Fibroblast of skin of right quadriceps (primary cell): ENCODE measurements at places on chromosomes 7 and 10.
A peak's percentile ranks its signal among the peaks of the same experiment; 100 is the strongest.

GRCh38 chr10:70773965-70774809 is 11.0 kb downstream of the TBATA start:
- DNase-seq, result no peak

GRCh38 chr10:13201132-13201531 is 33.0 kb downstream of the UCMA start:
- peak; percentile 9 for DNase-seq

- no peak for DNase-seq
Measured at GRCh38 chr10:35219891-35220890, 93.5 kb downstream of the CREM start.

GRCh38 chr7:112060625-112061024 is 145.6 kb downstream of the DOCK4 start:
- DNase-seq, result no peak

- peak; percentile 40 for DNase-seq
Measured at GRCh38 chr10:69409968-69410367, 6.8 kb downstream of the TACR2 start.

- DNase-seq, result no peak
Measured at GRCh38 chr10:128103229-128103714, 23.0 kb downstream of the MKI67 start.

GRCh38 chr7:70787286-70787685 is 344.7 kb upstream of the GALNT17 start:
- no peak for DNase-seq

DNA sequence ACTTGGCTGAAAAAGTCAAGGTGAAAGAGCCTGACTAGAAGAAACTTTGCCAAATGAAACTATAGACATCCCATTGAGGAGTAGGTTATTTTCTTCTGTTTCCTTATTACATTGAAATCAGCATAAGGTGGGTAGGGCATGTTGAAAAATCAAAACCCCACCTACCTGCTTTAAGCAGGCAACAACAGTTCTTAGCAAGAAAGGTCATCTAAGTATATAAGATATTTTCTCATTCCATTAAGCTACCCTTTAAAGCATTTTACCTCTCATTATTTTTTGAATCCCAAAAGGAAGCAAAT is 30.8 kb downstream of the ACADSB start:
- DNase-seq, result no peak

DNA sequence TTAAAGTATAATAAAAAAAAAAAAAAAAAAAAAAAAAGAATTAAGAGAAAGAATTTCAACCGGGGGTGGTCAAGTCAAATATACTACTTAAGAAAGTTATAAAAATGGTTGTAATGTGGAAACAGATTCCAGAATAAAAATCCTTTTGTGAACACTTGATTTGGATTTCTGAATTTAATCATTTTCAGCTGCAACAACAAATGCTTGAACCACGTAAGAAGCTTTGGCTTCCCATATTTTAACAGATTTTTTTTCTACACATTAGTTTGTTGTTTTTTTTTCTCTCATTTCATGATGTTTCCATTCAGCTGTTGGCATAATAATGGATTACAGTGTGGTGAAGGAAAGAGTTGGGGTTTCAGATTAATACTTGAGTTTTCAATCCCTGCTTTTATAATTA is 137.3 kb upstream of the AGR3 start:
- DNase-seq, result peak; percentile 20

- DNase-seq, result no peak
Measured at GRCh38 chr7:123208793-123209192, 9.0 kb upstream of the SLC13A1 start.

- DNase-seq, result peak; percentile 67
Measured at GRCh38 chr7:47816647-47817046, 131.6 kb downstream of the PKD1L1 start.

DNA sequence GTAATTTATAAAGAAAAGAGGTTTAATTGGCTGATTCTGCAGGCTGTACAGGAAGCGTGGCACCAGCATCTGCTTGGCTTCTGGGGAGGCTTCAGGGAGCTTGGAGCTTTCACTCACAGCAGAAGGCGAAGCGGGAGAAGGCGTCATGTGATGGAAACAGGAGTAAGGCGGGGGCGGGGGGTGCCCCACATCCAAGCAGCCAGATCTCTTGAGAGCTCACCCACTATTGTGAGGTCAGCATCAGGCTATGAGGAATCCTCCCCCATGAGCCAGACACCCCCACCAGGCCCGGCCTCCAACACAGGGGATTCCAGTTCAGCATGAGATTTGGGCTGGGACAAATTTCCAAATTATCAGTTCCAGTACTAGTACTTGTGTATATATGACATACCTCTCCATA is 46.2 kb downstream of the WDR37 start:
- DNase-seq, result no peak

DNA sequence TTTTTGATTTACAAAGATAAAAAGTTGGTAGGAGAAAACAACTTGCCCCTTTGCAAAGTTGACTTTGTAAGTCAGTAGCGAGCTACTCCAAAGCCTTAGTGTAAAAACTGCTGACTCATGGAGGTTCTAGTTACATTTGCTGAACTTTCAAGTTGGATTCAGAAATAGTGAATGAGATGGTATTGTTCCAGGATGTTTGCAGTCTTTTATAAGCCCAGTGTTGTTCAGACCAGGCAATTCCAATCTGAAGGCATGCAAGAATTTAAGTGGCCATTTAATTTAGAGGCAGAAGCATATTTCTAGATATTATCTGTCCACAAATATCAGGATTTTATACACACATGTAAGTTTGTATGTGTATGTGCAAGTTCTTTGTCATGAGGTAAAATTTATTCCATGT is 21.6 kb downstream of the TES start:
- peak; percentile 62 for DNase-seq

DNA sequence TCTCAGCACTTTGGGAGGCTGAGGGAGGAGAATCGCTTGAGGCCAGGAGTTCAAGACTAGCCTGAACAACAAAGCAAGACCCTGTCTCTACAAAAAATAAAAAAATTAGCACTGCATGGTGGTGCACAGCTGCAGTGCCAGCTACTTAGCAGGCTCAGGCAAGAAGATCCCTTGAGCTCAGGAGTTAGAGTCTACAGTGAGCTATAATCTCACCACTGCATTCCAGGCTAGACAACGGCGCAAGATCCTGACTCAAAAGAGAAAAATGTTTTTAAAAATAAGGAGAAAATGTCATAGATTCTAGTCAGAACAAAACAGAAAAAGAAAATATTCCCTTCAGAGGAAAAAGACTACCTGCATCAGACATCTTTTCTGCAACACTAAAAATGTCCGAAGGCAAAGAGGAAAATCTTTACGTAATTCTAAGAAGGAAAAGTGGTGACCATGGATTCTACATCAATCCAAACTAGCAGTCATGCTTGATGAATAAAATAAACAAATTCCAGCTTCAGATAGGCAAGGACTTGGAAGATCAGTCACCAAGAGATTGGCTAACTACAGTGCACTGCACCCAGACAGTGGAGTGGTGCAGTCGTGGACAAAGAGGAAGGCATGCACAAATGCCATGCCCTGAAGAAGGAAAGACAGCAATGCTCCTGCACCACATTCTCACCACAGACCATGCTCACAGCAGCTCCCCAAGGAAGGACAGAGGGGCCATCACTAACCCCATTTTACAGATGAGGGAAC is 54.3 kb downstream of the ERCC6 start:
- peak; percentile 15 for DNase-seq

DNA sequence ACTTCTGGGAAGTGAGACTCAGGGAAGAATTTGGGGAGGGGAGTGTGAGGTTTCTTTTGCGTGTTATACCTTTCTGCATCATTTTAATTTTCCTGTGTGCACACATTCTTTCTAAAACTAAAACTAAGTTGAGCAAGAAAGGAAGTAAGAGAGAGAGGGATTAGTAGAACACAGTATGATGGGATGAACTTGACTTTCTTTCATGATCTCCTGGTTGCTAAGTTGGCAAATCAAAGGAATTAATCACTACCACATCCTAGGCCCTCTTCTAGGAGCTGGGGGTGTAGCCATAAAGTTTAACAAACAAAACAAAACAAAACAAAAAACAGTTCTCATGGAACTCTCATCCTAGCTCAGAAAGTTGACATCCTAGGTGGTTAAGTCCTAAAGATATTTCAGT is 19.1 kb upstream of the KDM7A start:
- DNase-seq, result no peak

DNA sequence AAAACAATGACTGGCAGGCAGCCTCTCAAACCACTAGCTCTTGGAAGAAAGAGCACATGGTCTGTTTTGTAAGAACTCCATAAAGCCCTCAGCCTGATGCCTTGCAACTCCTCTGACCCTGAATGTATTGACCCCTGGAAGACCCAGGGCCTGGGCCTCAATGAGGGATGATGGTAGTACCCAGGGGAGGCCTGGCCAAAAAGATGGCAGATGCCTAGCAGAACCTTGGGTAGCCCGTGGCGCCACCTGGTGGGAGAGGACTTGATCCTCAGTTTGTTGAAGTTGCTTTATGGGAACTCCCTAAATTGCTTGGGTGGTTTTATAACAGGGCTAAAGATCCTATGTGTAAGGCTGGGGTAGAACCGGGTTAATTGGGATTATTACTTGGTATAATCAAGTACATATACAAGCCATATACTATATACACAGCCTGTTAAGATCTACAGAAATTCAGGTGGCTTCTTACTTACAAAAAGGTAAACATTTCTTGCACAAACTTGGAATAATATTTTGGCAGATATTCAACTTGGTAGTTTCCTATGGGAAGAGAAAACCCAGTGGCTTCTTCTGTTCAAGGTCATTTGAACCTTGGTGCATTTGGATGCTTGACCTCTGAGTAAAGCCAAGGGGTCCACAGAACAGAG is 95.8 kb upstream of the CACUL1 start:
- DNase-seq, result peak; percentile 20

- DNase-seq, result peak; percentile 59
Measured at GRCh38 chr7:42071372-42072261, 165.4 kb downstream of the GLI3 start.

DNA sequence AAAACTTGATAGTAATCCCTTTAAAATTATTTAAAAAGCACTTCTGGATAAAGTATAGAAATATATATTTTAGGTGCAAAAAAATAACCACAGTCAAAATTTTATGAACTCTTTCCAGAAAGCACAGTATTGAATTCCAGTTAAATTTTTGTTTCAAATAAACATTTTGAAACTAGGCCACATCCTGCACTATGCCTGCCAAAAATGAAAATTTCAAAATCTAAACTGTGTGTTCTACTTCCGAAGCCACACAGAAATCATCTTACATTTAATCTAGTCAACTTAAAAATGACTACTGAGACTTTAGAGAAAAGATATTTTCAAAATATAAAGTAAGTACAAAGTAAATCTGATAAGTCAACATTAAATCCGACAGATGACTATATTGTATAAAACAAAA is 50.0 kb downstream of the MAGI2 start:
- DNase-seq, result peak; percentile 13

DNA sequence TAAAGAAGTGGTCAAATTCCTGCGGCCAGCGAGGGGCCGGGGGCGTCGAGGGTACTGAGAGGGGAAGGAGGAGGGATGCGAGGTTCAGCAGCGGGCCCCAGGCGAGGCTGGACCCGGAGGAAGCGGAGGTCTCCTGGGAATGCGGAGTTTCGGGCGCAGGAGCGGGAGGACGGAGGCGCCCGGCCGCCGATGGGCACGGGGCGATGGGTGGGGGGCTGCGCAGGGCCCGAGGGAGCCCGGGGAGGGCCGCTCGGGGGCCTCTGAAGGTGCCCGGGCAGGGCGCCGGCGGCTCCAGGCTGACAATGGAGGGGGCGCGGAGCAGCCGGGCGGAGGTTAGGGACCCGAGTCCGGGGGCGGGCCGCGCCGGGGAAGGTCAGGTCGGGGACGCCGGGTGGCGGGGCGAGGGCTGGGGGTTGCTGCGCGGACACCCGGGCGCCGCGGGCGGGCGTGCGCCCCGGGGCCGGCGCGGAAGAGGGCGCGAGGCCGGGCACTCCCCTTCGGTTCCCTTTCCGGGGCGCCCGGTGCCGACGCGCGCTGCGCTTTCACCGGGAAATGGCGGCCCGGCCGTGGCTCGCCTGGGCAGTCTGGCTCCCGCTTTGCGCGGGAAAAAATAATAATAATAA is 683 bp downstream of the MACROH2A2 start:
- no peak for DNase-seq

DNA sequence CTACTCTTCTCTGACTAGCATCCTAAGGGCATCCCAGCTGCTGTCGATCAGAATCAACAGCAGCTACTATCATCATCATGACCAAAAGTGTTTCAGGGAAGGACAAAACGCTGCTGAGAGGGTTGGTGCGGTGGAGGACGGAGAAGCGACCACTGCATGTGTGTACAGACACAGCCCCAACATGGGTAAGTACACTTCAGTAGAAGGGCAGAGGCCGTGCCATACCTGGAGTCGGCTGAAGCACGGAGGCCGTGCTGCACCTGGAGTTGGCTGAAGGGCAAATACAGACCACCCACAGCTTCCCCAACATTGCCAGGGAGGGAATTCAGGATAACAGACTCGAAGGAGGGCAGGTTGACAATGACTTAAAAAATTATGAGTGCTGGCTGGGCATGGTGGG is 67.8 kb upstream of the CYTH3 start:
- DNase-seq, result no peak

GRCh38 chr7:156816943-156817572 is 75.9 kb downstream of the LMBR1 start:
- peak; percentile 10 for DNase-seq

DNA sequence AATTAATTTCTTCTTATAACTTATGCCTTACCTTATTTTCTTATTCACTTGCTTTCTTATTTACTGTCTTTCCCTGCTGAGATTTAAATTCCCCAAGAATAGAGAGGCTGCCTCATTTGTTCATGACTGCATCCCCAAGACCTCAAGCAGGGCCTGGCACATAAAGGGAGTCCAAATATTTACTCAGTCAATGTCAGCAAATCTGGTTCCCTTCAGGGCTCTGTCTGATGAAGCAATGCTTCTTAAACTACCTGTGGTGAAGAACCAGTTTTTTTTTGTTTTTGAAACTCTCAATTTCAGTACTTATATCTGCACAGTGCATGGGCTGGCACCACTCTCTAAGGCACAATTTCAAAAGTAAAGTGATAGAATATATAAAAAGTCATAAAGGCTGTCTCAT is 4.7 kb downstream of the ZNF239 start:
- DNase-seq, result no peak

- DNase-seq, result no peak
Measured at GRCh38 chr10:131772441-131772840, 128.4 kb upstream of the PPP2R2D start.

- no peak for DNase-seq
Measured at GRCh38 chr7:102457352-102457924, 7.2 kb downstream of the ALKBH4 start.

- no peak for DNase-seq
Measured at GRCh38 chr7:11252705-11253272, 279.1 kb downstream of the PHF14 start.

DNA sequence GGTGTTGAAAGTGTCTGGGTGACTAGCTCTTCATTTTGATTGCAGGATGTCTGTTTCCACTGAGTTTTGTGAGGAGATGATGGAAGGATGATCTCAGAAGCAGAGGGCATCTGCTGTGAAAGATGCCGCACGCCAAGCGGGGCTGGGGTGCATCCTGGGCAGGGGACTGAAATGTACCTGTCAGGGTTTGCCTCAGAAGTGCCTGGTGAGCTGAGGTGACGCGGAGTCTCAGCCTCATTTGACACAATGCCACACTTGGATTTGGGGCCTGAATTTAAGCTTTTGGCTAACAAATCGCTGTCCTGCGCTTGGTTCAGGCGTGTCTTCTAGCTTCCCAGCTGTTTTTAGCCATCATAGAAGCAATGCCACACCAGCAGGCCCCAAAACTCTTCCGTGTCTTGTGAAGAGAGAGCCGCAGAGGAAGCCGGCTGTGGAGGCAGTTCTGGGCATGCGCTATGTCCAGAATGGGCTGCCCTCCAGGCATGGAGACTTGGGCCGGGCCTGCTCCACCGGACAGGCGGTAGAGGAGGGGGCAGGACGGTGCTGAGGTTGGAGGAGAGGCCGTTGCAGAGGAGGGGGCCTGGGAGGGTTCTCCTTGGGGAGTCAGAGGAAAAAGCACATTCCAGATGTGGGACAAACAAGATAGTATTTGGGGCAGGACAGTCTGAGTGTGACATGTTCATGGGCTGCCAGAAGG is 31.2 kb downstream of the WDR86 start:
- no peak for DNase-seq
